ENCODE measurements at places on chromosomes 1 and 21.

DNA sequence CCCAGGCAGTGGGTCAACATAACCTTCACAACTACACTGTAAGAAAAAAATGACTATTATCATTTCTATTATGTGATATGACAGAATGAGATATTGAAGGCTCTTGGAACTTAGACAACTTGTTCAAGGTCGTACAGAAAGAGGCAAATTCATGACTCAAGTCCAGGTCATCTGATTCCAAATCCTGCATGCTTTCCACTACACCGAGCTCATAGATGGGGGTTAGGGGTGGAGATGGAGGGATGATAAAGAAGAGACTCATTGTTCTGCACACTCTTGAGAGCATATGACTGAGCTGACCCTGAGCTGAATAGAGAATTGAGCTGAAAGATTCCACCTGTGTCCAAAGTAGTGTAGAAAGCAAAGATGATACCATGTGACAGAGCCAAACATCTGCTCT lies 2.8 kb downstream of the FCRL6 start:
- peak; percentile 70 for DNase-seq

DNA sequence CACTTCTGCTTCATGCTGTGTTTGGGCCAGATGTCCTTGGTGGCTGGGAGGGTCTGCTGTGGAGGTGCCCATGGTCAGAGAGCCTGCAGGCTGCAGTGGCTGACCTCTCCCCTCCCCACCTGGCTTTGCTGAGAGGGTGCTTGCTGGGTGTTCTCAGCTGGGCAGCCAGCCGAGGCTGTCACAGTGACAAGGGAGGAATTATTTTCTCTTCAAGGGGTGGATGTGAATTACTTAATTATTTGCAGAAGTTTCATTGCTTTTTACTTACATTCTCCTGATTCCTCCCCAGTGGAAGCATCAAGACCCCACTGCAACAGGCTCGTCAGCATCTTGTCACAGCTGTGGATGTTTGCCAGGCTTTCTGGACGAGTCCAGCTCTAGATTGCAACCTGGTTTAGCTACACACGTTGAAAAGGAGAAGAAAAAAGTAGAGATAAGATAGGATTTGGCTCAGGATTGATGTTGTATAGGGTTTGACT lies 70.3 kb downstream of the GALNT2 start:
- DNase-seq, result no peak

- peak; percentile 83 for DNase-seq
Measured at GRCh38 chr1:17545356-17545755, 5.9 kb downstream of the ARHGEF10L start.

- no peak for DNase-seq
Measured at GRCh38 chr1:74010206-74010605, 187.8 kb downstream of the LRRIQ3 start.

DNA sequence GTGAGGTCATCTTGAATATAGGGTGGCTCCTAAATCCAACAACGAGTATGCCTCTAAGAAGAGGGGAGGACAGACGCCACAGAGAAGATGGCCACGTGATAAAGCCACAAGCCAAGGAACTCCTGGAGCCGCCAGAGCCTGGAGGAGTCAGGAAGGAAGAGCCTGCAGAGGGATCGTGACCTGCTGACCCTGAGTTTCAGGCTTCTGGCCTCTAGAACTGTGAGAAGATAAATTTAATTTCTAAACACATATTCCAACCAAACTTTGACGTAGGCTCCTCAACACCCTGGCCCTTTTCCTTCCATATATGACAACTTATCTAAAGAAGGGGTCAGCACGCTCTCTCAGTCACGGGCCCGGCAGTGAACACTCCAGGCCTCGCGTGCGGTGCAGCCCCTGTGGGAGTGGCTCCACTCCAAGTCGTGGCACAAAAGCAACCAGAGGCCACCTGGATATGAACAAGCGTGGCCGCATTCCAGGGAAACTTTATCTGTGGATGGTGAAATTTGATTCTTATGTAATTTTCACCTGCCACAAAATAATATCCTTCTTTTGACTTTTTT lies 138.6 kb upstream of the AJAP1 start:
- no peak for DNase-seq

DNA sequence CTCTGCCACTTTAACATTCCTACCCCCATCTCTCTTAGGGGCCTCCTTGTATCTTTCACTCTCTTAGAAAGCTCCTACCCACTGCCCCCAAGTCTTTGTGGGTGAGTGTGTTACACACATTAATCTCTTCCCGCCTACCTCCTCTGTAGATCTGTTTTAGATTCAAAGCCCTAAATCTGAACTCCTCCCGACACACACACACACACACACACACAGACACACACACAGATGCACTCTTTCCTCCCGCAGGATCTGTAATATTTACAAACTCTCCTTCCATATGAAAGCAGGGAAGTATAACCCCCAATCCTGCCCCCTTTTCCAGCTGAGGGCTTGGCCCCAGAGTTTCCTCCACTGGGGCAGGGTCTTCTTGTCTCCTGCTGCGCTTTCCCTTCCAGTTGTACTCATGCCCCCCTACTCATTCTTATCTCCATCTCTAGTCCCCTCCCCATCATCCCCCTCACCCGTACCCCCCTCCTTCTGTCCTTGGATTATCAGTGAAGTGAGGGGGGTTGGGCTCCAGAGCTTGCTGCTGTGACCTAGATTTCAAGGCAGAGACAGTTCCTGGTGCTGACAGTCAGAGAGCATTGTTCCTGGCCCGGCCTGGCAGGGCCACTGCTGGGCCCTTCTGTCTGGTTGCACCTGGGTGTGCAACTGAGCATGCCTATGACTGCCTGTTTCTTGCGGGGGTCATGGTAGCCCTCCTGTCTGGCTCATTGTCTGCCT lies 4.3 kb downstream of the PEA15 start:
- no peak for DNase-seq

DNA sequence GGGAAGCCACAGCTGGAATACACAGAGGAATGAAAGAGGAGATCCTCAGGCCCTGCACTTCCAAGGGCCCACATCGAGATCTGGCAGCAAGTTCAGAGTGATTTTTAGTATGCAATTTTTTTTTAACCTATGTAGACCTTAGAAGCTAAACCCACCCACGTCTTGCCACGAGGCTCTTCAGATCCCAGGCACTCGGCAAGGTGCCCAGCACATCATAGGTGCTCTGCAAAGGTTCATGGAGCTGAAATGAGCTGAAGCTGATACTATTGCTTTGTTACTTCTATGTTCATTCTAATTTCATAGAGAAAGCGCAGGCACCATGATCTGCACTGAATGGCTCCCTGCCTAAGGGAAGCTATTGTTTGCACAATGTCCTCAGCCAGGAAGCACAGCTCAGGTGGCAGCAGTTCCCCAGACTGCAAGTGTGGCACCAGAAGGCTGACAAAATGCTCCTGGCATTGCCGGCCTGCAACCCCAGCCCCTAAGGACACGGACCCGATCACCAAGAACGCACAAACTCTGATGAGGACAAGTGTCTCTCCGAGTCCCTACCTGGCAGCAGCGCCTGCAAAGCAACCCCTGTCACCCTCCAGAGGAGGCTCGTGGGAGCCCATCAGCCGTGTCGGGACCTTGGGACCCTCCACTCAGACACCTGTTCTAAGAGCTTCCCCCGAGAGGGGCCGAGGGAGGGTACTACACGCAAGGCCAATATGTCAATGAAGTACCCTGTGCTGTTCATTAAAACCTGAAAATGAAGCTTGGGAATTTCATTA lies 264.2 kb downstream of the NPHP4 start:
- no peak for DNase-seq

DNA sequence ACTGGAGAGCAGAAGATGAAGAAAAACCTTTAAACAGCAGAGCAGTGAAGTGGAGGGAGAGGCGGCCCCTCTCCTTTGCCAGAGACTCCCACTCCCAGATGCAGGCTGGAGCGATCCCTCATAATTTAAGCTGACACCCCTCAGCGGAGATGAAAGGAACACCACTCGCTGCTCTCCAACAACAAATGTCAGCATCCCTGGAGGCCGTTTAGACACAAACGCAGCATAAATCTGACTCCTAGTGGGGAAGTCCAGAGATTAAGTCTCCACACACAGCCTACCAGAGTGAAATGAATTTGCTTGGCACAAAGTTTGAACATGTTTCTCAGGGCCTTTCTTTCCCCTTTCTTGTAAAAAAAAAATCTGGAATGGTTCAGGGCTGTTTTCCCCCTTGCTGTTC lies 137.8 kb downstream of the LMX1A start:
- DNase-seq, result no peak

- DNase-seq, result peak; percentile 67
Measured at GRCh38 chr1:193183019-193183627, 3.3 kb downstream of the B3GALT2 start.

- no peak for DNase-seq
Measured at GRCh38 chr1:175731581-175731980, 11.8 kb downstream of the TNR start.

DNA sequence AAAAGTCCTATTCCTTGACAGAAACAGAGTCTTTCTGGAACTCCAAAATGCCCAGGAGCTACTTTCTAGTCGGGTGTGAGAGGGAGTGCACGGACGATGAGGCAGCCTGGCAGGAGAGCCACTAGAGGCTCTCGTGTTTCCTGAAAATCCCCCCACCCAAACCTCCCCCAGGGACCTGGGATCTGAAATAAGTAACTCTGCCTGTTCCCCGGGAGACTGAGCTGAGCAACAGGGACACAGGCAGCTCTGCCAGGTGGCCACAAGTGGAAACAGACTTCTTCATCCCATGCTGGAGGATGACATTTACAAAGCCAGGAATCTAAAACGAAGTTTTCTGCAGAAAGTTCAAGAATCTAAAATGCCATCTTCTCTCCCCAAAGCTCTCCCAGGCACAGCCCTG lies 77.1 kb downstream of the ITPKB start:
- DNase-seq, result peak; percentile 47

DNA sequence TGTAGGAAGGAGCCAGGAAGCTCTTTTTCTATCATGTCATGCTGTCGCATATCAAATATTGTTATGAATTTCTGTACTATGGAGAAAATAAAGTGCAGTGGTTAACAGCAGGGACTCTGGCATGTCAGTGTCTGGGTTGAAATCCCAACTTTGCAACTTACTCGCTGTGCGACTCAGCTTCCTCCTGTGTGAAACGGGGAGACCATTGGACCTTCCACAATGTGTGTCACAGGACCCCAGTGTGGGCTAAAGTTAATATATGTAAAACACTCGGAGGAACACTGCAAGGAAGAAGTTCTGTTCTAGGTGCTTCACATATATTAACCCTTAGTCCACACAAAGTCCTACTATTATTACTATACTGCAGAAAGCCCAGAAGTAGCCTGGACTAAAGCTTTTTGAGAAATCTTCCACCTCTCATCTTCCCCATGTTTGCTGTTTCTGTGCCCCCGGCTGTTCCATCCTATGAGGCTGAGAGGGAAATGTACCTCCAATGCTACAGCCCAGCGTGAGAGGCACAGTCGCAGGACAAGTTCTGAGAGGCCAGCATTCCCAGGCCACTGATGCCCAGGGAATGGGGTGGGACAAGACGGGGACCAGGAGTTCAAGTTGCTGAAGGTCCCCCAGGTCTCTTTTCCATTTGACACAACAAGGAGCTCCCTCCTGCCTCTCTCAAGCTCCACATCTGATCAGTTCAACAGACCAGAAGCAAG lies 1.9 kb downstream of the CHIT1 start:
- DNase-seq, result no peak

GRCh38 chr1:110638058-110638457 lies 31.9 kb upstream of the KCNA2 start:
- no peak for DNase-seq

DNA sequence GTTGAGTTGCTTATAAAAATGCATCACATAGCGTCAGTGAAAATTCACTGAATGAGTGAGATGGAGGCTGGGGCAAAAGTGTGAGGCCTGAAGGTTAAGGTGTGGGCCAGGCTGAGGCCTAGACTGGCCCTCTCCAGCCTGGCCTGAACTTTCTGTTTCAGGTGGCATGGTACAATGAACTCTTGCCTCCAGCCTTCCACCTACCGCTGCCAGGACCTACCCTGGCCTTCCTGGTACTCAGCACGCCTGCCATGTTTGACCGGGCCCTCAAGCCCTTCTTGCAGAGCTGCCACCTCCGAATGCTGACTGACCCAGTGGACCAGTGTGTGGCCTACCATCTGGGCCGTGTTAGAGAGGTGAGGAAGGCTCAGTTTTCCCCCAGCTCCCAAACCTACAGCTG lies 7.1 kb downstream of the MMACHC start:
- no peak for DNase-seq

GRCh38 chr1:30795026-30795425 lies 37.5 kb upstream of the LAPTM5 start:
- no peak for DNase-seq

GRCh38 chr1:27632387-27633297 lies 2.3 kb downstream of the FGR start:
- no peak for DNase-seq

DNA sequence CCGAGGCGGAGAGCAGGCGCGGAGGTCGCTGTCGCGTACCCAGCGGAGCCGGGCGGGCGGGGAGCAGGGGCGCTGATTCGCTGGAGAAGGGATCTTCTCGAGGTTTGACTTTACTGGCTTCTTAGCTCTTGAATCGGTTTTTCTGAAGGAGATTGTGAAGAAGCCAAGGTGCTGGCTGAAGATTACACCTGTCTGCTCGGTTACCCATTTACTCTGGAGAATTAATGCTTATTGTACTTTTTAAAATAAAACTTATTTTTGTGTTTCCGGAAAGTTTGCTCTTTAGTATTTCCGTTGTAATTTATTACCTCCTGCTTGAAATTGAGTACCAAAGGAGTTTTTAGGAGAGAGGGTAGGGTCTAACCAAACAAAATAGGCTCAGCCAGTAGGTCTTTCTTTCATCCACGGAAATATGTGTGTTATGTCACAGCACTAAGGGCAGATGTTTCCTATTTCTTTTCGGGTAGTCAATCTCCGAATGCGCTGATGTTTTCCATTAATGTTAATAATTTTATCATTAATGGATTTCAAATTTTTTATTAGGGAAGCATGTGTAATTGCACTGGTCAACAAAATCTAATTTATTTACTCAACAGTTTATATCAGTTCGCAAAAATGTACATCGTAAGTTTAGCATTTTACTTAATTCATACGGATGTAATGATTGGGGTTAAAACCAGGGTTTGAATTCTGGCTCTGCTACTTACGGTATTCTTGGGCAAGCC lies 510 bp upstream of the GNG5 start:
- peak; percentile 5 for DNase-seq

DNA sequence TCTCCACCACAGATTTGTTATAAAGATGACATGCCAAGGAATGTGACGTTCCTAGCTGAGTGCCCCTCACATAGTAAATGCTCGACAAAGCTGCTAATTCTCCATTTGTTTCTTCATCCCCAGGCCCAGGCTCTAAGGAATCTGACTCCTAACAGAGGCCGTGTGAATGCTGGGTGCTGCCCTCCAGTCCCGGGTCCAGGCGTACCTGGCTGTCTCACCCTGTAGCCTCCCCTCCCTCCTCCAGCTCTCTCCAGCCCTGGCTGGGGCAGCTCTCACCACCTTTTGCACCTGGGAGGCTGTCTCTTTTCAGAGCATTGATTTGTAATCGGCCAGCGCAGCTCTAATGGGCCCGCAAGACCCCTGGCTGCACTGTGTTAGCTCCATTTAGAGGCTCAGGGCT lies 11.2 kb upstream of the KLHDC7A start:
- DNase-seq, result no peak

GRCh38 chr1:206782448-206782847 lies 10.2 kb upstream of the IL10 start:
- DNase-seq, result no peak

Data from fibroblast of mammary gland (primary cell).